ENCODE measurements at places on chromosomes 6 and 20.

- no peak for DNase-seq
These were observed 644.8 kb downstream of the PTPRT start for GRCh38 chr20:42544926-42545325.

DNA sequence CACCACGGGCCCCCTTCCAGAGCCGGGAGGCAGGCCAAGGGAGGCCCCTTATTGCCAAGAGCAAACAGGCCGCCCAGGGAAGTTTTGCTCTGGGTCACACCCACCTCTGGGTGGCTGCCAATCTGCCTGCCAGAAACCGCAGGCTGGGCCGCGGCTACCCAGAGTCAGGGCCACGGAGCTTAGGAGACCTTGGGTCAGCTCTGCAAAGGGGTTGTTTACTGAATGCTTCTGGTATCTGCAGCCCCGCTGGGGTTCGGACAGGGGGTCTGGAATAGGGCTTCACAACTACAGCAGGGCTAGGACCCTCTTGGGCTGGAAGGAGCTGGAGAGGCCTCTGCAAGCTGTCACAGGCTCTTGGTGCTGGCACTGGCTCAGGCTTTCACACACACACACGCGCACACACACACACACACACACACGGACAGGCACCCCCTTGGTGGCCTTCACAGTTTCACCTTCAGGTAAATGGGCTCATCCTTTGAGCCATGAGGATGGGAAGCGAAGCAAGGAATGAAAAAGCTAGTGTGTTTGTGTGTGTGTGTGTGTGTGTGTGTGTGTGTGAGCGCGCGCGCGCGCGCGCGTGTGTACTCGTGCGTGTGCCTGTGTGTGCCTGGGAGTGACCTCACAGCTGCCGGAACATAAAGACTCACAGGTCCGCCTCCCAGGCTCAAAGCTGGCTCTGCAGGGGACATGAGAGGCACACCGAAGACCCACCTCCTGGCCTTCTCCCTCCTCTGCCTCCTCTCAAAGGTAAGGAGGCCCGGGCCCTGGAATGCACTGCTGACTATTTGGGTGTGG lies at the start of gene CCN5:
CCN5 (plus strand) TSS at position 669 of the 798 bp plus-strand sequence; CDS start at position 691, 22 bp downstream.
- DNase-seq = no peak

GRCh38 chr6:145544514-145544913 lies 190.8 kb downstream of the EPM2A start:
- no peak for DNase-seq

DNA sequence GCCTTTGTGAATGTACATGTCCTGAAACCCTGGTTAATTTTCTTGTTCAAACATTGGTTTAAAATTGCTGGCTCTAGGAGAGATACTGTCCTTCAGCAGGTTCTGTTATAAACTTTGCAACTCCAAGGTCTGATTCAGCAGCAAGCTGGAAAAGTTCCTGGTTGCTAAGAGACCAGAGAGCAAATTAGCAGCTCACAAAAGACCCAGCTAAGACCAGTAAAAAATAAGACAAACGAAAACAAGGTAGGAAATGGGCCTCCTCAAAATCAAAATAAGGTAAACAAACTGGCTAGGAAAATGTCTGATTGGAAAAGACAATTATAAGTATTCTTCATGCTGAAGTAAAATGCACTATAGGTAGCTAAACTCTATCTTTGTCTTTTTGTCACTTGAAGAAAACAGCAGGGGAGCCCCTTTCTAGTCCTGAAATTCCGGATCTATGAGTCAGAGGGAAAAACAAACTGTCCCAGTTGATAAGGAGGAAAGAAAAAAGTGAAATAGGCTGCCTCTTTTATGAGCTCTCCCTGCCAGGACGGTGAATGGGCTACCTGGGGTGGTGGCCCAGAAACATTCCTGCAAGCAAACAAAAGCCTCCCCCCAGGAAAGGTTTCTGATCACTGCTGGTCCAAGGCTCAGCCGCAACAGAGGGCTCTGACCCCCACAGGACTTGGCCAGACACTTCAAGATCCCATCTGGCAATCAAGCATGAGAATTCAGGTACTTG lies 41.6 kb downstream of the UNC5CL start:
- DNase-seq = no peak

- DNase-seq = peak; percentile 60
These were observed 21.0 kb downstream of the SRSF3 start for GRCh38 chr6:36615018-36615761.

- DNase-seq = no peak
These were observed 39.4 kb downstream of the SLC22A23 start for GRCh38 chr6:3417473-3417872.

DNA sequence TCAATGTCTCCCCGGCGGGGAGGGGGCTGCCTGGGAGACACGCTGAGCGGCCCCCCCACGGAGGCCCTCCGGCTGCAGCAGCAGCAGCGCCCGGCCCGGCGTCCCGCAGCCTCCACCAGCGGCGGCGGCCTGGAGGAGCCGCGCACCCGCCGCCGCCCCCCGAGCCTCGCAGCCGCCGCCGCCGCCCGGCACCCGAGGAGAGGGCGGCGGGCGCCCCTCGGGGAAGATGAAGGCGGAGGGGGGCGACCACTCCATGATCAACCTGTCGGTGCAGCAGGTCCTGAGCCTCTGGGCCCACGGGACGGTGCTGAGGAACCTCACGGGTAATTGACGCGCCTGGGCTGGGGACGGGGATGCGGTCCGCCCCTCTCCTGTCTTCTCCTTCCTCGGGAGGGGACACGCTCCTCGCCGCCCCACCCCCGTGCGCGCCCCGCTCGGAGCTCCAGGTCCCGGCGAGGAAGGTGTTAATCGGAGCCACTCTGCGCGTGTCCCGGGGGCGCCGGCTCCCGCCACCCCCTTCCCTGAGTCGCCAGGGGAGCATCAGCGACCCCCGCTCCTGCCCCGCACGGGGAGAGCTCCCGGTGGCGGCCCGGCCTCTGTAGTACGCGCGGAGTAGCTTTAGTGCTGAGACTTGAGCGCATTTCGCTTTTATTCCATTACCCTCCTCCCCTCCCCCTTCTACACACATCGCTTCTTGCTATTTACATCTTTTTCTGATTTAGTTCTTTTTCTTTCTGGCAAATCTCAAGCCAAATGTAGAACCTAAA lies 686 bp downstream of the TMEM170B start:
- peak; percentile 50 for DNase-seq

GRCh38 chr6:143026696-143027449 lies 33.8 kb upstream of the AIG1 start:
- peak; percentile 69 for DNase-seq

- no peak for DNase-seq
These were observed 4.8 kb downstream of the TRPC4AP start for GRCh38 chr20:35087791-35088190.

- DNase-seq = no peak
These were observed 70.1 kb upstream of the RPS6KA2 start for GRCh38 chr6:166697113-166697512.

DNA sequence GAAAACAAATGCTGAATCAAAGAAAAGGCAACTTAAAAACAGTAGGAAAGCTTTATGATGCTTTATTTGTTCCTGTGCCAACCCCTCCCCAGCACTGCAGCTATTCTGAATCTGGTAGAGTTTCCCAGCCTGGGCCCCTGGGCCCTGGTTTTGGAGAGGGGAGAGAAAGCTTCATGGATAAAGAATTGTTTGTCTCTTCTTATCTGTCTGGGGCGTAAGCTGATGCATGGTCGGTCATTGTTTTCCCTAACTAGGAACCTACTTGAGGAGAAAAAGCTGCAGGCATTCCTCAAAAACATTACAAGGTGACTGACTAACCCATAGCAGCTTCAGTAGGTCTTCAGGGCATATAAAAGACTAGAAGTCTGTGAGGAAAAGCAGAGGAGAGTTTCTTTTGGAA lies 758.1 kb upstream of the EPHA7 start:
- DNase-seq = no peak

- no peak for DNase-seq
These were observed 37.5 kb downstream of the SNAI1 start for GRCh38 chr20:50020288-50020687.

DNA sequence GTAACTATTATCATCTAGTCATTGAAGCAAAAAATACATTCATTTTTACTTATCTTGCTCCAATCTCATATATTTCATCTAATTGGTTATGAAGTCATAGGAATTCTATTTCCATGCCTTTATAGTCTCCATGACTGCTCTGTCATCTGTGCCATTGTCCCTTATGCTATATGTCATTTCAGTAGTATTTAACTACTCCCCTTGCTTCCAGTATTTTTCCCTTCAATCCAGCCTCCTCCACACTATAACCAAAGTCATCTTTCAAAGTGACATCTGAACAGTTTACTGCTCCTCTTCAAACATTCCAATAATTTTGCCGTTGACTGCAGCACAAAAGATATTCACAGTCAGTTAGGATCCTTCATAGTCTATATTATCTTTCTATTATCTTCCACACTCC lies 216.6 kb upstream of the HS3ST5 start:
- no peak for DNase-seq

DNA sequence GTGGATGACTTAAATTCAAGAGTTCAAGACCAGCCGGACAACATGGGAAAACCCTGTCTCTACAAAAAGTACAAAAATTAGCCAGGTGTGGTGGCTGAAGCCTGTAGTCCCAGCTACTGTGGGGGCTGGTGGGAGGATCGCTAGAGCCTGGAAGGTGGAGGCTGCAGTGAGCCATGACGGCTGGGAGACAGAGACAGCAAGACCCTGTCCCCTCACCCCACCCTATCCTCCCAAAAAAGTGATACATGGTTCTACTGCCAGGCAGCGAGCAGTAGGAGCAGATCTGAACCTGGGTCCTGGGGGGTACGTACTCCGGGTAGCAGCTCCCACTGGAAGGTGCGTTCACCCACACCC lies 2.2 kb downstream of the PSMA7 start:
- DNase-seq = no peak

GRCh38 chr6:152748843-152749242 lies 1.8 kb upstream of the VIP start:
- no peak for DNase-seq

DNA sequence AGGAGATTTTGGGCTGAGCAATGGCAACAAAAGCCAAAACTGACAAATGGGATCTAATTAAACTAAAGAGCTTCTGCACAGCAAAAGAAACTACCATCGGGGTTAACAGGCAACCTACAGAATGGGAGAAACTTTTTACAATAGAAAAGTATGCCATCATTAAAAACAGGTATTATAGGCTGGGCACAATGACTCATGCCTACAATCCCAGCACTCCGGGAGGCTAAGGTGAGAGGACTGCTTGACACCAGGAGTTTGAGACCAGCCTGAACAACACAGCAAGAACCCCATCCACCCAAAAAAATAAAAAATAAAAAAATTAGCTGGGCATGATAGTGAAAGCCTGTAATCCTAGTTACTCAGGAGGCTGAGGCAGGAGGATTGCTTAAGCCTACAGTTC lies 55.4 kb downstream of the MBOAT1 start:
- no peak for DNase-seq

DNA sequence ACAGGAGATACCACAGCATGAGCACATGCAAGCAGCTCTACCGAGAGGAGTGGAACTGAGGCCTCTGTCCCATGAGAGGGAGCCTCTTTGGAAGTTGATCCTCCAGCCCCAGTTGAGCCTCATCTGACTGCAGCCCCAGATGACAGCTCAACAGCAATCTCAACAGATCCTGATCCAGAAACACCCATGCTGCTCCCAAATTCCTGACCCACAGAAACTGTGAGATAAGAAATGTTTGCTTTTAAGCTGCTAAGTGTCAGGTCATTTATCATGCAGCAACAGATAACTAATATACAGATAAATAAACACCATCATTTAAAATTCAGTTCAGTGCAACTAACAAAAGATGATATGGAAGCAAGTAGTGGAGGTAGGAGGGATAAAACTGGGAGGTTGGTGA lies 4.8 kb upstream of the ARFGEF2 start:
- no peak for DNase-seq

DNA sequence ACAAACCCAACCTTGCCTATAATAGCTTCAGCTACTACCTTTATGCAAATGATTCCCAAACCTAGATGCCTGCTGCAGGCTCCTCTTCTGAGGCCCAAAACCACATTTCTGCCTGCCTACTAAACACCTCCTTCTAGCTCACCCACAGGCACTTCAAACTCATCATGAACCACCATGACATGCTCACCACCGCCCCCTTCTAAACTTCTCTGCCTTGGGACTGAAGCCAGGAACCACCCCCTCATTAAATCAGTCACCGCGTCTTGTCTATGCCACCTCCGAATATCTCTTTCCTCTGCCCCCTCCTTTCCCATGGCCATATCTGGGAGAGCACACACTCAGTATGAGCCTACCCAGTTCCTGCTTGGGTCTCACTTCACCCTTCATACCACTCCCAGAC lies 101.2 kb downstream of the SNAP25 start:
- no peak for DNase-seq

GRCh38 chr20:54323227-54323734 lies 115.4 kb downstream of the PFDN4 start:
- DNase-seq = no peak

GRCh38 chr20:57491373-57491772 lies 33.6 kb downstream of the CTCFL start:
- DNase-seq = no peak

GRCh38 chr6:111642463-111643158 lies 36.9 kb upstream of the TRAF3IP2 start:
- DNase-seq = peak; percentile 51

DNA sequence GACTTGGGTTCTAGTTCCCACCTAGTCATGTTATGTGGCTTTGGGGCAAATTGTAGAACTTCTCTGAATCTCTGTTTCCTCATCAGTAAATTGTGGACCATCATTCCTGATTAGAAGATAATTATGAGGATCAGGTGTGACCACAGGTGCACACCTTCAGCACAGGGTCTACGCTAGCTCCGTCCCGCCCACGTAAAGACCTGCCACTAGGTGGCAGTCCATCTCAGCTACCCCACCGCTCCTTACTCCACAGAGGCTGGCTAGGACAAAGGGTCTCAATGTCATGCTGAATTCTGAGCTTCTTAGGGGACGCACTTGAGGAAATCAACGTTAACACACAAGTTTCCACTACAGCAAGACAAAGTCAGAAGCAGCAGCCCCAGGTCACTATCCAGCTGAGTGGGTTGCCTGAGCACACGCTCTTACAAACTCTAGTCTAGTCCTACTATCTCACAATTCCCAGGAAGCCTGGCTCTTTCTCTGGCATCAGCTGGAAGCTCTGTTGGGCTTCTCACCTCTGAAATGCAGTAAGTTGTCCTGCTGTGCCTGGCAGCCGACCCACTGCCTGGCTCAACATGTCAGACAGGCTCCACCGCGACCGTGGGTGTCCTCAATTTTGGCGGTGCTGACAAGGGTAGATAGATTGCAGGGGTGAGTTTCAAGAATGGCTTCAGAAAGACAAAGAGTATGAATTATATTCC lies 2.0 kb upstream of the PLCG1 start:
- peak; percentile 79 for DNase-seq

- peak; percentile 89 for DNase-seq
These were observed 13.7 kb upstream of the FAM83C start for GRCh38 chr20:35305682-35306556.

DNA sequence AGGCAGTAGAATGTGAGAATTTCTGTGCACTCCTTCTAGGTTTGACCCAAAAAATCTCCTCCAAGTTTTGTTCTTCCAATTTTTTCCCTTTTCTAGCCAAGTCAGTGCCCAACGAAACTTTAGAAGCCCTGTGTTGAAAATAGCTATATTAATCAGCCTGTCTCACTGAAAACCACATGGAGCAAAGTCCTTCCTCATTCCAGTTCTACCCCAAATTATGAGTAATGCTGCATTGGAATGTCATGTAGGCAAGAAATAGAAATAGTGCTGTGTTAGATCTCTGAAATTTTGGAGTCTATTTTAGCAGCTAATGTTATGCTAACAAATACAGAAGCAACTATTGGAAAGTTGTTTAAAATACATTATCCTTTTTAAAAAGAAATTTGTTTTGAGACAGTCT lies 725.5 kb downstream of the TBC1D32 start:
- no peak for DNase-seq

- peak; percentile 53 for DNase-seq
These were observed 843 bp downstream of the FBXO9 start for GRCh38 chr6:53066077-53066417.
